ENCODE measurements at places on chromosomes 2 and 18.

DNA sequence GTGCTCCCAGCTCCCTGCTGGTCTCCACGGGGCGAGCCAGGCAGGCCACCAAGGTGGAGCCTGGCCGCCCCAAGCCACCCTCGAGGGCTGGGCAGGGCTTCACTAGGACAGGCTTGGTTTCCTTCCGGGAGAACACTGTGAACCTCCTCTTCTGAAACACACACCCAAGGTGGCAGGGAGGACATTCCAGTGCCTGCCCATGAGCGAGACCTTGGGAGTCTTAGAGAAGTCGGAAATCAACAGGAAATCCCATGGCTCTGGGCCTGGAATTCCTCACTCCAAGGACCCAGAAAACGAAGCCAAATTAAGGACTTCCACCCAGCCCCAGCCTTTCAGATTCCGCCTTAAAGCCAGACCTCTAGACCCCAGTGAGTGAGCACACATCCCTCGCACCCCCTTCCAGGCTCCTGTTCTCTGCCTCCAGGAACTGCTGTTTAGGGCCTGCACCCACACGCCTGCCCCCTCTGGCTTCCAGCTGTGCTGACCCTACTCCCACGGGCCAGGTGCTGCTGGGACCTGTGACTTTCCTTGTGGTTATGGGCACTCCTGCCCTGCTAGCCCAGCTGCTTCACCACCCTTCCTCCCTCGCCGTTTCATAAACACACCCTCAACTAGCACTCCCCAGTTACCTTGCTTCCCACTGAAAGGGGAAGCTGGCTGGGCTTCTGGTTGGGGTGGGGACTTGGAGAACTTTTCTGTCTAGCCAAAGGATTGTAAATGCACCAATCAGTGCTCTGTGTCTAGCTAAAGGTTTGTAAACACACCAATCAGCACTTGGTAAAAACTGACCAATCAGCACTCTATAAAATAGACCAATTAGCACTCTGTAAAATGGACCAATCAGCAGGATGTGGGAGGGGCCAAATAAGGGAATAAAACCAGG, 13.7 kb downstream of the GPR17 start:
- DNase-seq: no peak

- no peak for DNase-seq
Observed at GRCh38 chr2:136254681-136255080, 136.7 kb upstream of the CXCR4 start.

DNA sequence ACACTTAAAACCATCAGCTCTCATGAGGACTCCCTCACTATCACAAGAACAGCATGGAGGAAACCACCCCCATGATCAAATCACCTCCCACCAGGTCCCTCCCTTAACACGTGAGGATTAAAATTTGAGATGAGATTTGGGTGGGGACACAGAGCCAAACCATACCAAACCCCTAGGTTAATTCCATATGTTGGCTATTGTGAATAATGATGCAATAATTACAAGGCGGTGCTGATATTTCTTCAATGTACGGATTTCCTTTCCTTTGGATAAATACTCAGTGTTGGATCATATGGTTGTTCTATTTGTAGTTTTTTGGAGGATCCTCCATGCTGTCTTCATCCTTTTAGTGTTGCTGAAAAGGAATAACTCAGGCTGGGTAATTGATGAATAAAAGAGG, 652.1 kb upstream of the PKDCC start:
- DNase-seq: no peak

DNA sequence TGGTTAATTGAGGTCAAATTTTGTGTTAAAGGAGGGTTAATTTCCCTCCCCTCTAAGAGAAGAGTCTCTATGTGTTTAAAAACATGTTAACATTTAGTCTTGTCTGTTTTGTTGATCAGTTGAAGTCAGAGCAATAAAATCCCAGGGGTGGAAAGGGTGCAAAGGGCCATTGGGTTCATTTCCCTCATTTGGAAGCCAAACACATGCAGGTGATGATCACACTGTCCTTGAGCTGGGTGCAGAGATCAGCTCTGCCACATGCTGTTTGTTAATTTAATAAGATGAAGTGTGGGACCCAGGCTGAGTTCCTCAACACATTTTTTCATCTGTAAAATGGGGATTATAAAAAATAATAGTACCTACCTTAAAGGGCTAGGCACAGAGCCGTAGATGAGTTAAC, 260.9 kb downstream of the LPIN1 start:
- DNase-seq: no peak

- DNase-seq: peak; percentile 8
Observed at GRCh38 chr2:138708682-138709241, 71.4 kb downstream of the NXPH2 start.

- no peak for DNase-seq
Observed at GRCh38 chr2:195406886-195407603, 250.0 kb upstream of the SLC39A10 start.

DNA sequence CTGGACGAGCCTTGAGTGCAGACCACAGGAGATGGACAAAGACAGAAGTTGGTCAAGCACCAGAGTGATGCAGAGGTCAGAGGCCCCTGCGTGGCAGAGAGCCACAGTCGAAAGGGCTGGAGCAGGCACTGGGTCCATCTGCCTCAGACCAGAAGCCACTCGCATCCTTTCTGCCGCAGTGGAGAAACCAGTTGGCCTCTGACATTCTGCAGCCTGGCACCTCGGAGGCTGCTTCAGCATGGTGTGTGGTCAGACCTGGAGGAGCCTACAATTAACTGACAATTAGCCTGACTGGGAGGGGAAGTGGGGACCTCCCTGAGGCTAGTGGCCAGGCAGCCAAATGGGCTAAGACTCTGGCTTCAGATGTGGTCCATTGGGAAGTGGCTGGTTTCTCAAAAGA, 111.1 kb downstream of the SGPP2 start:
- no peak for DNase-seq

DNA sequence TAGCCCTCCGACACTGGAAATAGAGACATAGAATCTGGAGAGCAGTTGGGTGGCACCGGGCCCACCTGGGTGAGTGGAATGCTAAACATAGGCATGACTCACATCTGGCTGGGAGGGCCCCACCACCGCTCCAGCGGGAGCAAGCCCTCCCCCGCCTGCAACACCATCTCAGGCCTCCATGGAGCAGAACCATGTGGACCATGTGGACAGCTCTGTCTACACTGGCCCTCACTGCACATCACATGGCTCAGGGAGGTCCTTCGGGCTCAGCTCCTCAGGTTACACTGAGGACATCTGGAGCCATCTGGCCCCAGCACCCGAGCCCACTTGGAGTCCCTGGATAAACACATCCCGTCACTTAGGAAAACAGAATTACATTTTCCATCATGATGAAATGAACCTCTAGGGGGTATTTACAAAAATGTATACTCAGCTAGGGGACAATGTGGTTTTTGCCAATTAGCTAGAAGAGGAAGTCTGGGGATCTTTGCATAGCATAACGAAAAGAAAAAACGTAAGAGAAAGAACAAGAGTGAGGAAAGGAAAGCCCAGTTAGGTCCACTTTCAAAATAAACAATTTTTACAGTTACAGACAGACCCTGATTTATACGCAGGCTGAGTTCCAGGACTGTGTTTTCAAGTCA, 30.7 kb upstream of the MLPH start:
- DNase-seq: peak; percentile 81

DNA sequence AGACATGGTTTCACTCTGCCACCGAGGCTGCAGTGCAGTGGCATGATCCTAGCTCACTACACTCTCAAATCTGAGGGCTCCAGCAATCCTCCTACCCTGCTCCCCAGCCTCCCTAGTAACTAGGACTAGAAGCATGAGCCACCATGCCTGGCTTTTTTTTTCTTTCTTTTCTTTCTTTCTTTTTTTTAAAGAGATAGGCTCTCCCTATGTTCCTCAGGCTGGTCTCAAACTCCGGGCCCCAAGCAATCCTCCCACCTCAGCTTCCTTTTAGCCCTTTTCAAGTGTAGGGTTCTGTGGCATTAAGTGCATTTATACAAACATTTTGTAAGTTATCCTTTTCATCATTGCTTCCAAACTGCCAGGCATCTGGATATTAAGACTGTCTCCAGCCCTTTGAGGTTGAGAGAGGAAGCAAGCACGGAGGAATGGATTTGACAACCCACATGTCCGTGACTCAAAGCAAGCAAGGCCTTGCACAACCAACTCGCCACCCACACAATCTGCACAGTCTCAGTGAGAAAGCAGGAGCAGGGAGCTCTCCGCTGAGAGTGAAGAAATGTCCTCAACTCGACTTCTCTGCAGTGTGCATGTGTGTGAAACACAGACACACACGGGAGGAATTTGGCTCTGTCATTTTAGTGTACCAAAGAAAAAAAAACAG, 65.6 kb downstream of the ATP8B1 start:
- DNase-seq: peak; percentile 28

Measured in skin of body (tissue), 3 donors.